Mesothelial cell of epicardium (in vitro differentiated cells): ENCODE measurements at places on chromosomes 5 and 9. TPM values are rescaled to one million over a fixed set of nuclear protein-coding genes. Genes with fewer than 3 reads are reported as not detected.

DPYSL3 gene
- total RNA-seq = 161 to 169 TPM (median 165 TPM) in 3 replicates

EDIL3 gene
- 45.2 to 51.3 TPM (median 48.0 TPM) in 3 replicates for total RNA-seq

TMEM252 gene
- not detected in 3 replicates for total RNA-seq

SLC23A1 gene
- total RNA-seq = not detected in 3 replicates

CENPH gene
- total RNA-seq = 14.8 to 15.3 TPM (median 15.1 TPM) in 3 replicates

CTXN3 gene
- total RNA-seq = not detected in 3 replicates

IL3 gene
- total RNA-seq = not detected in 3 replicates

- no peaks in the 10 kb centered on the region for H3K36me3 ChIP-seq
- peaks cover 96% of the 10 kb centered on the region for H3K27me3 ChIP-seq
- no peak overlapping the region for H3K4me3 ChIP-seq
- H3K4me1 ChIP-seq = peaks cover 8% of the 10 kb centered on the region
These were observed 221.2 kb downstream of the MEF2C start for GRCh38 chr5:88661806-88662207.

GRCh38 chr9:2729003-2729402 lies 11.7 kb downstream of the KCNV2 start:
- DNase-seq = no peak
- no peak overlapping the region for H3K27ac ChIP-seq
- H3K36me3 ChIP-seq = peaks cover 2% of the 10 kb centered on the region
- peaks cover 30% of the 10 kb centered on the region for H3K4me1 ChIP-seq
- no peaks in the 10 kb centered on the region for H3K27me3 ChIP-seq
- no peak overlapping the region for H3K4me3 ChIP-seq

DNA sequence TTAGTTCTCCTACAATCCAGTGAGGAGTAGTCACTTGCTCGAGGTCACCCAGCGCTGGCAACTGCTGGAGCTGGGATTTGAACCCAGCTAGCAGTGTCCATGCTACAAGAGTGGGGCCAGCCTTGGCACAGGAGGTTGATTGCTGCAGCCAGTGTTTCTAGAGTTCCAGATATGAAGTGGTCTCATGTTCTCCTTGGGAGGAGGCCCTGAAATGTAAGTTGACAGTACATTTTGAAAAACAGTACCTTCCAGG lies 802 bp downstream of the CCDC107 start:
- H3K4me1 ChIP-seq = peaks cover 31% of the 10 kb centered on the region
- peak overlapping the region; percentile 76 for H3K4me3 ChIP-seq
- peaks cover 3% of the 10 kb centered on the region for H3K36me3 ChIP-seq
- H3K27me3 ChIP-seq = peaks cover 3% of the 10 kb centered on the region
- no peak for DNase-seq

DNA sequence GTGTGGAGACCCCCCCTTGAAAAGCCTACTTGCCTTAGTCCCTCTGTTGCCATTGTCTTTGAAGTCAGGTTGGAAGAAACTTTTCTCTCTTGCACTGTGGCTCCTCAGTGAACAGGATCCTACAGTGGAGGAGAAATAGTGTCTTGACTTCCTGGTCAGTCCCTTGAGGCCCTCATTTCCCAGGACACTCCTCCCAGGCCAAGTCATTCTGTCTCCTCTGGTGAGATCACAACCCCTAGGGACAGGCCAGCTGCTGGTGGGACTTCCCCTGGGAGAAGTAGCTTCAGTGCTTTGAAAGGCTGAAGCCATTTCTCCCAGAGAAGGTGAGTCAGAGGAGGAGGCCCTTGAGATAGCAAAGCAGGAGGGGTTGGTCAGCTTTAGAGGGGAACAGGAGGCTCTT lies 10.1 kb upstream of the GRIA1 start:
- no peaks in the 10 kb centered on the region for H3K36me3 ChIP-seq
- no peak overlapping the region for H3K4me3 ChIP-seq
- H3K27ac ChIP-seq = no peak overlapping the region
- peaks cover 7% of the 10 kb centered on the region for H3K4me1 ChIP-seq
- peaks cover 10% of the 10 kb centered on the region for H3K27me3 ChIP-seq
- no peak for DNase-seq

- no peak for DNase-seq
- no peaks in the 10 kb centered on the region for H3K27me3 ChIP-seq
- H3K36me3 ChIP-seq = peaks cover 4% of the 10 kb centered on the region
- H3K27ac ChIP-seq = no peak overlapping the region
- no peak overlapping the region for H3K4me3 ChIP-seq
These were observed 624.2 kb downstream of the KCTD16 start for GRCh38 chr5:144794922-144795321.

DNA sequence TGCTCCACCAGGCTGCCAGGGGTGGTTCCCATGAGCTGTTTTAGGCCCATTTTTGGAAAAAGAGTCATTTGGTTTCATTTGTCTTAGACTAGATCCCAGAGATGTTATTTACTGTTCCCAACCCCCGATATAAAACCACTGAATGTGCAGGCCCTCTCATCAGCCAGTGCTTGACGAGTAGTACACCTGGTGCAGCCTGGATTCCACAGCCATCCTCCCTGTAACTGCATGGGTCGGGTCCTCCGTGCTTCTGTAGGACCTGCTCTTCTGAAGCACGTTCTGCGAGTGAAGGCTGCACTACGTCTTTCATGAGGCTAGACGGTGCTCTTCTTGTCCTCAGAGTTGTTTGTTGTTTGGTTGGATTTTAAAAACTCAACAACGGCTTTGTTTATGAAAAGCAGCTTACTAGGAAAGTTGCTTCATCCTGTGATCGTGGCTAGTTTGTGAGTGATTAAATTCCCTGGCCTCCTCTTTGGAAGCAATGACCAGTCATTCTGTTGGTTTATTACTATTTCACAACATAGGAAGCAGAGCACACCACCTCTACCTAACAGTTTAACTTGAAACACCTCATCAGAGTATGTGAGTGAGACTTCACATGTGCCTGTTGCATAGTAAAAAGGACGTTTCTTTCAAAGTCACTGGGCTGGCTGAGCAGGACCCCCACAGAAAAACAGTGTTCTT lies 135.2 kb downstream of the AOPEP start:
- no peaks in the 10 kb centered on the region for H3K27me3 ChIP-seq
- H3K27ac ChIP-seq = no peak overlapping the region

GRCh38 chr9:122403381-122404000 lies 32.7 kb downstream of the PTGS1 start:
- H3K36me3 ChIP-seq = no peaks in the 10 kb centered on the region
- no peaks in the 10 kb centered on the region for H3K4me1 ChIP-seq
- H3K27me3 ChIP-seq = peaks cover 50% of the 10 kb centered on the region
- no peak overlapping the region for H3K4me3 ChIP-seq
- no peak for DNase-seq
- no peak overlapping the region for H3K27ac ChIP-seq

- no peaks in the 10 kb centered on the region for H3K27me3 ChIP-seq
- no peak overlapping the region for H3K27ac ChIP-seq
- no peaks in the 10 kb centered on the region for H3K4me1 ChIP-seq
These were observed 388.9 kb downstream of the HTR1A start for GRCh38 chr5:63573380-63573779.

DNA sequence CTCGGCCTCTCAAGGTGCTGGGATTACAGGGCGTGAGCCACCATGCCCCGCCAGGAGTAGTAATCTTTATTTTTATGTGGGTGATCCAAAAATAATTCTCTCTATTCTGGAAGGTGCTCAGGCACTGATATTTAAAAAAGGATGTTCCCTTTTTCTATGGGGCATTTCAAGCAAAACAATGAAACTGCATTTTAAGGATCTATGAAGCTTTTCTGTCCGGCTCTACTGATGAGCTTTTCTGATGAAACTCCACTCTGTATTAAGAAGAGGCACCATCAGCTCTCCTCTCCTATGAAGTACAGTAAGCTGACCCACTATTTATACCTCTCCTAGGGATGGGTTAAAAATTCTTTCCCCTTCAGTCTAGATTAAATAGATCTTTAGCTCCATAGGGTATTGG lies 7.4 kb downstream of the ADAM19 start:
- H3K27me3 ChIP-seq = no peaks in the 10 kb centered on the region
- H3K4me3 ChIP-seq = no peak overlapping the region
- no peak overlapping the region for H3K27ac ChIP-seq

DNA sequence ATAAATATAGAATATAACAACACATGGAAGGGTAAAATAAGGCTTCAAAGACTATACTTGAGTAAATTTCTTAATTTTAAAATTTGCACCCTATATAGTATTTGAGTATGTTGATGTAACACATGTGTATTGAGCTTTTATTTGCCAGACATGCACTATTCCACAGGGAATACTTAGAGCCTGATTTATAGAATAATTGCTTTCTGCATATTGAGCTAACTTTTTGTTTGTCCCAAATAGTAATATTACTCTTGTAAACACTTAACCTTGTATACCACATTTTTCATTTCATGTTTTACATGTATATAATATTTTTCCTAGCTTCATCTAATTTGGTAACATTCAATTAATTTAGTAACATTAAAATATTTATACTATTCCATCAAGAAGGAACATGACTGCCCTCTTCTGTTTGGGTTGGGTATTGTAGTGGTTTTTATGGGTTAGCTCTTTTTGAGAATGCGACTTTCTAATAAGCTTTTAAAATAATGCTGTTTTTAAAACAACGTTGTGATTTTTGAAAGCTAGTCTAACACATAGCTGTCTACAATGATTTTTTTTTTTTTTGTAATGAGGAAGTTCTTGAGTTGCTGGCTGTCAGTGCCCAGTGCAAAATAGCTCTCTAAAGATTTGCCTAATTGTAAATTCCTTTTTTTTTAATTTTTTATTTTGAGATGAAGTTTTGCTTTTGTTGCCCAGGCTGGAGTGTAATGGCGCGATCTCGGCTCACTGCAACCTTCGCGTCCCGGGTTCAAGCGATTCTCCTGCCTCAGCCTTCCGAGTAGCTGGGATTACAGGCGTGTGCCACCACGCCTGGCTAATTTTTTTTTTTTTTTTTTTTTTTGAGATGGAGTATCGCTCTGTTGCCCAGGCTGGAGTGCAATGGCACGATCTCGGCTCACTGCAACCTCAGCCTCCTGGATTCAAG lies 4.8 kb downstream of the SUB1 start:
- no peak for DNase-seq
- peaks cover 29% of the 10 kb centered on the region for H3K36me3 ChIP-seq
- H3K4me3 ChIP-seq = no peak overlapping the region
- H3K27ac ChIP-seq = no peak overlapping the region
- H3K27me3 ChIP-seq = no peaks in the 10 kb centered on the region
- peaks cover 14% of the 10 kb centered on the region for H3K4me1 ChIP-seq

DNA sequence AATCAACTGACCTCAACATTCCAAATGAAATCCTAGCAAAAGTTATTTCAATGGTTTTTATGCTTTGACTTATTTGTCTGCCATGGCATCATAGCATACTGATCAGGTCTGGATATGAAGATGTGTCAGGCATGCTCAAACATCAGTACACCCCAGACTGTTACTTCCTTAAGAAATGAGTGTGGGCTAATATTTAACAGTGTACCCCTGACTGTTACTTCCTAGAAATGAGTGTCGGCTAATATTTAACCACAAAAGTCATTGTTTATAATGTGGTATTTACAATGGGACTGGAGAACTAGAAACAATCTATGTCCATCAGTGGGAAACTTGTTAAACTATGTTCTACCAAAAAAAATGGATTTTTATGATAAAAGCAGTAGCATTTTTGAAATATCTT lies 38.1 kb upstream of the HNRNPA0 start:
- H3K36me3 ChIP-seq = peaks cover 2% of the 10 kb centered on the region
- H3K27ac ChIP-seq = no peak overlapping the region
- DNase-seq = no peak
- peaks cover 9% of the 10 kb centered on the region for H3K27me3 ChIP-seq
- H3K4me1 ChIP-seq = peaks cover 12% of the 10 kb centered on the region

DNA sequence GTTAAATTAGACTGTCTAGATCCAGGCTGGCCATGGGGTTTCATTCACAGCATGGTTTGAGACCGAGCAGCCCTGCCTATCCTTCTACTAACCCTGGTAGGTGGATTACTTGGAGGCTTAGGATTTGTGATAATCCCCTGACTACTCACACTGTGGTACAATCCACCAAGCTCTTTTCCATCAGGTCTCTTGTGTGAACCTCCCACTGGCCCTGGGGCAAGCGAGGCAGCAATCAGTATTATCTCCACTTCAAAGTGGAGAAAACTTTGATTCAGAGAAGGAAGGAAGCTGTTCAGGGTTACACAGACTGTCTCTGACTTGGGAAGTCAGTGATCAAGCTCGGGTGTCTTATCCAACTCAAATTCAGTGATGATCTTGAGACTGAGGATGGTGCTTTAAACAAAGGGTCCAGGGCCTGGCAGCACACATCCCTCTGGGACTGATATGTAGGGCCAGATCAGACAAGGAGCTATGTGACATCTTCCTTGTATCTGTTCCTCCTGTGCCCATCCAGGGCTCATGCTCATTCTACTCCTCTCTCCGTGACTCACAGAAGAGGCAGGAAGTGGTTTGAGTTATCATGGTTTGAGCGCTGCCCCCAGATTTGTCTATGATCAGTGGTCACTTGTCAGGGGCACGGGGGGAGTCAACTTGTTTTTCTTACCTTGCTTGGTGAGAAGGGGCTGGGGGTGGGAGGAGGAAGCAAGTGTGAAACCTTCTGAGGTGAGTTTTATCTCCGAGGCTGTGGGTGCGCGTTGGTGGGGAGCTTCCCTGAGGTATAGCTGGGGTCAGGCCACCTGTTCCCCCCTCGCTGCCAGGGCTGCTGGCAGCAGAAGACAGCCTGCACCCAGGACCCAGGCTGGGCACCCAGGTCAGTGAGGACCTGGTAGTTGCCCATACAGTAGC lies 48.6 kb downstream of the RGS3 start:
- peaks cover 2% of the 10 kb centered on the region for H3K36me3 ChIP-seq
- H3K4me3 ChIP-seq = no peak overlapping the region
- H3K27me3 ChIP-seq = no peaks in the 10 kb centered on the region
- no peak overlapping the region for H3K27ac ChIP-seq
- no peaks in the 10 kb centered on the region for H3K4me1 ChIP-seq
- DNase-seq = no peak

GRCh38 chr5:177421062-177421798 lies 5.2 kb upstream of the GRK6 start:
- no peaks in the 10 kb centered on the region for H3K27me3 ChIP-seq
- no peaks in the 10 kb centered on the region for H3K36me3 ChIP-seq
- peaks cover 6% of the 10 kb centered on the region for H3K4me1 ChIP-seq
- H3K27ac ChIP-seq = no peak overlapping the region
- DNase-seq = no peak
- no peak overlapping the region for H3K4me3 ChIP-seq

DNA sequence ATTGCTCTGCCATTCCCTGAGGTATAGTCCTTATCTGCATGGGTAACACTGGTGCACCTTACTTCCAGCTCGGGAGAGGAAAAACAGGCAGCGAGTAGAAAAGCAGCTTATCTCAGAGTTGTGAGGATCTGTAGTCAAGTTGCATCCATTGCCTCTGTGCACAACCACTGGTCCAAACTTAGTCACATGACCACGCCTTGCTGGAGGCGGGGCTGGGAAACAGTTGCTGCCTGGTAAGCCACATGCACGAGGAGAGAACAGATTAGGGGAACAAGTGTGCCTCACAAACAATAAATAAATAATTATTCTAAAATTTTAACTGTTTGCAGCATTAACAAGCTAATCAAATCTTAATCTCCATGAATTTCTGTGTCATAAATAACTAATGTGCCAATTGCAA lies 18.6 kb downstream of the ZNF622 start:
- H3K4me1 ChIP-seq = no peaks in the 10 kb centered on the region
- DNase-seq = no peak
- H3K4me3 ChIP-seq = no peak overlapping the region
- H3K27ac ChIP-seq = no peak overlapping the region
